ENCODE measurements at places on chromosomes 4 and X.

DNA sequence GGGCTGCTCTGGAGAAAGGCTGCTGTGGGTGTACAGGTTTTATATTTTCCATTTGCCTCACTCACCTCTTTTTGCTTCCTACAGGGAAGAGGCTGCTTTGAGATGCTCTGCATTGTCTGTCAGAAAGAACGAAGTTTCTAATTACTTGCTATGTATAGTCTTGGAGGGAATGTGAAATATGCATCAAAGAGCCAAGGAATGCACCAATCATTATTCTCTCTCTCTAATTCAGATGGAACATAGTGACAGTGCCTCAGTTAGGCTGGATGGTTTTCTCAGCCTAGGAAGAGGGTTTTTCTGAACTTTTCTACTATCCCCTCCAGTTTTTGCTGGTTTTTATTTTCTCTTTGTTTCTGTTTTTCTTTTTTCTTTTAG lies 106.8 kb upstream of the SLC4A4 start:
- no peak for DNase-seq

DNA sequence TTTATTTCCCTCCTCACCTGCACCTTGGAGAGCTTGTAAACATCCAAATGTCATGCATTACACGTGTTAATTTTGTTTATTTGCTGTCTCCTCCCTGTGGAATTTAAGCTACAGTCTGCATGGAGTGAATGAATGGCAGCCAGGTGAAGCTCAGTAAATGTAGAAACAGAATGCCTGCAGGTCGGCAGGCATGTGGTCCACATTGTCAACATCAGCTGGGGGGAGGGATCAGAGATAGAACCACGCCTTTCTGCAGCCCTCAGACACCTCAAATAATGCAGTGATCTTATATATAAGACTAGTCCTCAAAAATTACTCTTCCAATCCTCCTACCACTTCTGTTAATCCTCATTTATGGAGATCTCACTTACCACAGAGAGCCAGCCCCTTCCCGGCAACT lies 131.2 kb upstream of the KIT start:
- no peak for DNase-seq

DNA sequence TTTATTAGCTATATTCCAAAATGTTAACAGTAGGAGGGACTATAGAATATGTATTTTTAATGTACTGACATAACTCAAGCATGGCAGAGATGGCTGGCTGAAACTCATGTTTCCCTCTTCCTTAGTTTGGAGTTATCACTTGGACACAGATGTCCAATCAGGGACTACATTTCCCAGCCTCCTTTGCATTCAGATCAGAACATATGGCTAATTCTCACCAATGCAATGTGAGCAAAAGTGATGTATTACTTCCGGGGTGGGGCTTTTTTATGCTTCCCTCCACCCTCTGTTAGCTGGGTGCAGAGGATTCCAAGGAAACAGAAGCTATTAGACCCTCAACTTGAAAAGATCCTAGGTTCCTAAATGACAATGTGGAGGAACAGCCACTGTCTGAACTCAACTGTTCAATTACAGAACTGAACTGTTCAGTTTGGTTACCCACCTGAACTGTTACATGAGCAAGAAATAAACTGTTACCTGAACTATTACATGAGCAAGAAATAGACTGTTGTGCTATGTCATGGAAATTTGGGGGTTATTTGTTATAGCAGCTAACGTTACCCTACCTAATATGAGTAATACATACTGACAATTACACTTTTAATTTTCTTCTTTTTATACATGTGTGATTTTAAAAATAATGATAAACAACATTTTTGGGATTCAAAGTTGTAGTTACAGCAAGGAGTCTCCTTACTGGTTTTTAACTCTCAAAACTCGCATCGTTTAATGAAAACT lies 29.6 kb upstream of the ERVMER34-1 start:
- DNase-seq = no peak

GRCh38 chrX:101417981-101418841 lies 10.2 kb downstream of the HNRNPH2 start:
- peak; percentile 61 for DNase-seq

DNA sequence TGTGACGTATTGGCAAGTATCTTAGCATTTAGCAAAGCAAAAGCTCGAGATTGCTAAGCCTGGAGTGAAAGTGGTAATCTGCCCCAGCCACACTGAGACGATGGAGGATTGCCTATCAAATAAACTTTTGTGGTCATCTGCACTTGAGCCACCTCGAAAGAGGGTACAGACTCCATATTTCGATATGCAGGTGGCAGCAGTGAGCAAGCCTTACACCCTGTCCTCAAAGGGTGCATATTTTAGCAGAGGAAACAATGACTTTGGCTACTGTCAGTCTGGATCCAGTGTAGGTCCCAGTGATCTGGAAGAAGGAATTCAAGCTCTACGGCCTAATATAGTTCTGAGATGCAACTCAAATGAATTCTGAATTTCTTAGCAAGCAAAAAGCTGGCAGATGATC lies 153.9 kb downstream of the ATG4A start:
- DNase-seq = no peak

GRCh38 chr4:7199771-7200441 lies 7.6 kb downstream of the SORCS2 start:
- no peak for DNase-seq

DNA sequence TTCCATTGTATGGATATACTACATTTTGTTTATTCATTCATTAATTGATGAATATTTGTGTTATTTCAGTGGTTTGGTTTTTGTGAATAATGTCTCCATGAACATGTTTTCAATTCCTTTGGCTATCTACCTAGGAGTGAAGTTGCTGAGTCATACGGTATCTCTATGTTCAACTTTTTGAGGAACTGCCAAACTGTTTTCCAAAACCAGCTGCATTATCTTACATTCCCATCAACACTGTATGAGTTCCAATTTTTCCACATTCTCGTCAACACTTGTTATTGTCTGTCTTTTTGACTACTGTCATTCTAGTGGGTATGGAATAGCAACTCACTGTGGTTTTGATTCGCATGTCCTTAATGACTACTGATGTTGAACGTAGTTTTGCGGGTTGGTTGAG lies 388.6 kb upstream of the MAGEB2 start:
- no peak for DNase-seq
